ENCODE measurements at places on chromosomes 16 and 17.

GRCh38 chr17:70099294-70099693 lies 24.3 kb downstream of the KCNJ16 start:
- no peak for DNase-seq

DNA sequence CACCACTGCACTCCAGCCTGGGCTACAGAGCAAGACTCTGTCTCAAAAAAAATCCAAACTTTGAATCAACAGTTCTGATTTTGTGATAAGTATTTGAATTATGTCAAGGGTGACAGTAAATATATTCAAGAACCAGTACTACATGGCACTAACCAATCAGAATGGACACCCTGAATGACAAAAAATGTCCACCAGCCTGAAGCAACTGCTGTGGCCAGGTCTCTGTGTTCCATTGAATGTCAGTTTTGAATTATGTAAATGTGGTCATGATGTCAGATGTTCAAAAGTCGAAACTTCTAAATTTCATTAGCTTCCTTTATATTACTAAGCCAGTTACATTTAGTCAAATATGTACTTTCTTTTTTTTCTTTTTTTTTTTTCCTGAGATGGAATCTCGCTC lies 15.4 kb upstream of the ATXN1L start:
- no peak for DNase-seq

GRCh38 chr17:42285346-42286050 lies 2.8 kb upstream of the STAT5A start:
- DNase-seq, result no peak

DNA sequence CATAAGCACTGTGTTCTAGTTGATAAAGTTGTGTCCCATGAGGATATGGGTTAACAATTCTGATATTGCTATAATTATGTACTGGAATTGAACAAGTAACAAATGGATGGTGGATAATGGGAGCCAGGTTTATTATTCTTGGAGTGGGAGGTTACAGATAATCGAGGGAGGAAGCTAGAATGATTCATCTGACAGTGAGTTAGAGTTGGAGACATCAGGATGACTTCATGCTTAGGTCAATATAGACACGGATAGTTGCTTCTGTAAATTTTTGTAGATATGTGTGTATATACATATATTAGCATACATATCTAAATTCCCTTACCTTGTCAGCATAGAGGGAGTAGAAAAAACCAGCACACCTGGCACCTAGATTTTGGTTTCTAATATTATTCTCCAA lies 293.4 kb downstream of the SHISA9 start:
- DNase-seq, result no peak

DNA sequence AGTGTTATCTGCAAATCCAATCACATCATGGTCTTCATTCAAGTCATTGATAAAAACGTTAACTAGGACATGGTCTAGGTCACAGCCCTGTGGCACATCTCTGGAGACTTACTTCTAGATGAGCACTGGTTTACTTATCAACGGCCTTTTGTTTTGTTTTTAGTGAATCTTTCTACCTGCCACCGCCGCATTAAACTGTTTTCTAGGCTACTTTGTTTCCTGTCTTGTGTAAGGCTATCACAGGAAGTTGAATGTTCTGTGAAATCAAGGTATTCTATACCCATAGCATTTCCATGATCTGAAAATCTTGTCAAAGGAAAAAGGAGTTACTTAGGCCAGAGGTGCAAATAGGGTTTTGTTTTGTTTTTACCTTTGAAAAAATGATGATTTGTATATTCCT lies 26.9 kb downstream of the SOCS3 start:
- no peak for DNase-seq

- no peak for DNase-seq
Measured at GRCh38 chr17:53118948-53119347, 703.8 kb upstream of the KIF2B start.
